ENCODE measurements at places on chromosomes 5 and 9.

DNA sequence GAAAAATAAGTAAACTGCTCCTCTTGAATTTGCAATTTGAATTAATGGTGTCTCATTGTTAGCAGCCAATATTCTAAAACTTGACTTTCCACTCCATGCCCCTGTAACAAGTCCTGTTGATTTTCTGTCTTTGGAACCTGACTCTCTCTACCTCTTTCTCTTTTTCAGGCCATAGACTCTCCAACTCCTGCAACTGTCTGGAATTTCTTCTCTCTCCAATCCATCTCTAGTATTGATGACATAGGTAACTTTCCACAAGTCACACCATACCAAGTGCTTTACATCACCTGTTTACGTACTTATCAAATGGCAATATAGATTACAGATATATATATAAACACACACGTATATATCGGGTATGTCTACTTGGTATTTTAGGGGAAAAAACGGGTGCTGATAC is 923 bp downstream of the C5orf34 start:
- DNase-seq, result no peak

DNA sequence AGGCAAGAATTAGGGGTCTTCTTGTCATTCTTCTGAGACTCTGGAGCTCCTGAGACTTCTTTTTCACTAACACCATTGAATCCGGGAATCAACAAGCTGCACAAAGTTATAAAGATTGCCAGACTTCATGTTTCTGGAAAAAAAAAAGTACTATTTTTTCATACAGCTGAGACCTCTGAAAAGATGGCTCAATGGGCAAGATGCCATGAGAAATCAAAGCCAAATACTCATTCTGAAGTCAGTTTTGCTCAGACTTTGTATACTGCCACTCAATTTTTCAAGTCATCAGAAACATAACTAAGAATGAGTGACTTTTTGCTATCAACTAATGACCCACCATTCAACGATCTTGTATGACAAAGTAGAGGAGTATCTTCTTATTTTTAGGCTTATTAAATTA is 512.0 kb downstream of the RAB3C start:
- DNase-seq, result no peak

DNA sequence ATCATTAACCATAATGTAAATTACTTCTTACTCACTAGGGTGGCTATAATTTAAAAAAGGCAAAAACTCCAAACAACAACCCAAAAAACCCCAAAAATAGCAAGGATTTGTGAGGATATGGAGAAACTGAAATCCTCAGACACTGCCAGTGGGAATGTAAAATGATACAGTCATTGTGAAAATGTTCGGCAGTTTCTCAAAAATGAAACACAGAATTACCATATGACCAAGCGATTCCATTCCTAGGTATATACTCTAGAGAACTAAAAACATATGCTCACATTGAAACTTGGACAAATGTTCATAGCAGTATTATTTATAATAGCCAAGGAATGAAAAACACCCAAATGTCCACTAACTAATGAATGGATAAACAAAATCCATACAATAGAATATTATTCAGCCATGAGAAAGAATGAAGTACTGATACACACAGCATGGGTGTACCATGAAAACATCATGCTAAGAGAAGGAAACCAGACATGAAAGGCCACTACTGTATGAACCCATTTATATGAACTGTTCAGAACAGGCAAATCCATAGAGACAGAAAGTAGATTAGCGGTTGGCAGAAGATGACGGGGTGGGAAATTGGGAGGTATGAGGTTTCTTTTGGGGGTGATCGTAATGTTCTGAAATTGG is 119.1 kb downstream of the MAPKAP1 start:
- no peak for DNase-seq

- DNase-seq, result no peak
Measured at GRCh38 chr9:130780865-130781504, 54.1 kb upstream of the ABL1 start.

DNA sequence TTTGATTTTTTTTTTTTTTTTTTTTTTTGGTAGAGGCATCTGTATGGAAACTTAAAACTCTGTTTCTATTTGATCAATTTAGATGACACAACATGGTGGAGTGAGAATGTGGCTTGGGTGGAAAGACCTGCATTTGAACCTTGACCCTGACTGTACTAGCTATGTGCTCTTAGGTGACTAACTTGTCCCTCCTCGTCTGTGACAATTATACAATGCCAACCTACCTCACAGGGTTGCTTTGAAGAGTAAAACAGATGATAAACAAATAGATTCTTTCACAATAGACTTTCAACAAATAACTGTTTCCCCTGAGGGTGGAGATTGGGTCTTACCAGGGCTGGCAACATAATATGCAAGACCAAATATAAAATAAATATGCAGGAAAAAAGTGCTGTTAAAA is 109.3 kb downstream of the CRB2 start:
- no peak for DNase-seq

DNA sequence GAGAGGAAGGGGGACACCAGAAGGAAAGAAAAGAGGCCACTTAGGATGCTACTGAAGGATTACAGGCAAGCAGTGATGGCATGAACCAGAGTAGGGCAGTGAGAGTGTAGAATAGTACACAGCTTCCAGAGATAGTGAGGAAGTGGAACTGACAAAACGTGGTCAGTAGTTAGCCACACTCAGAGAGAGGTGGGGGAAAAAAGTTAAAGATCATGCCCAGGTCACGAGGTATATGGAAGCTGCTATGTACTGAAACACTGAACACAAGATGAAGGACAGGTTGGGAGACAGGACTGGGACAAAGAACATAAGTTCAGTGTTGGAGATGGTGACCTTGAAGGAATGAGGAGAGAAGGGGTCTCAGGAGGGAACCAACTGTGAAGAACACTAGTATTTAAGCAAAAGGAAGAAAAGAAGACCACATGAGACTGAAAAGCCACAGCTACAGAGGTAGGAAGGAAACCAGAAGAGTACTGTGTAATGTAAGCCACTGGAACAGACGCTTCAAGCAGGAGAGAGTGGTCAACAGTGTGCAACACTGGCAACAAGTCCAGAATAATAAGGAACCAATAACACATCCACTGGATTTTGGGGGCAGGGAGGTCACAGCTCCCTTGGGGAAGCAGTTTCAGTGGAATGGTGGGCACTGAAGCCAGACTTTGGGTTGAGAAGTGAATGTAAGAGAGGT is 45.5 kb downstream of the ELL2 start:
- no peak for DNase-seq

DNA sequence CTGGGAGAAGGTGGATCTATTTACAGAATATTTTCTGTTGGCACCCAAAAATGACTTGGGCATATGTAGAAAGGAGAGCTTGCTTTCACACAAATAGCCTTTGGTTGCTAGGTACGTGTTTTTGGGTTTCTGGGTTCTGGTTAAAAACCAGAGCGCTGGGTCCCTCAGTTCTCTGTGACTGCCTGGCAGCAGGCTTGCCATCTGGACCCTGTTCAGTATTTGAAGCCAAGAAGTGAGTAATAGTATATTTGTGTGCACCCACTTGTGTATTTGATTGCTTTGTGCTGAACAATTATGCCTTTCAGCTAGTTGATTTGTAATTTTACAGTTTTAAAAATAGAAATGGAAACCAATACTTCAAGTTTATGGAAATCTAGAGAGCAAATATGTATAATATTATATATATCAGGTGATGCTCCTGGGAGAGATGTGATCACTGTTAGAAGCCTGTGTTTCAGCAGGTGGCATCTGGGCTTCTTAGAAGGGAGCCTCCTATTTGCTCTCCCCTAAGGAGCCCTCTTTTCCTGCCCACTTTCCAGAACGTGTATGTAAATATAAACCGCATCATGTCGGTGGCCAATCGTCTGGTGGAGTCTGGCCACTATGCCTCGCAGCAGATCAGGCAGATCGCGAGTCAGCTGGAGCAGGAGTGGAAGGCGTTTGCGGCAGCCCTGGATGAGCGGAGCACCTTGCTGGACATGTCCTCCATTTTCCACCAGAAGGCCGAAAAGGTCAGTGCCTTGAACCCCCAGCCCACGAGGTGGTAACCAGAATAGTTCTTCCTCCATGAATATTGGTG is 153.6 kb downstream of the TRIO start:
- no peak for DNase-seq

GRCh38 chr5:77882670-77883257 is 106.6 kb upstream of the TBCA start:
- DNase-seq, result no peak

- DNase-seq, result no peak
Measured at GRCh38 chr5:110478895-110479294, 247.6 kb downstream of the TMEM232 start.

Measured in CD4-positive, alpha-beta T cell treated with Interleukin-15 for 1 hour (primary cell).